Activated gamma-delta T cell (primary cell): ENCODE measurements at places on chromosomes 16 and 17.

DNA sequence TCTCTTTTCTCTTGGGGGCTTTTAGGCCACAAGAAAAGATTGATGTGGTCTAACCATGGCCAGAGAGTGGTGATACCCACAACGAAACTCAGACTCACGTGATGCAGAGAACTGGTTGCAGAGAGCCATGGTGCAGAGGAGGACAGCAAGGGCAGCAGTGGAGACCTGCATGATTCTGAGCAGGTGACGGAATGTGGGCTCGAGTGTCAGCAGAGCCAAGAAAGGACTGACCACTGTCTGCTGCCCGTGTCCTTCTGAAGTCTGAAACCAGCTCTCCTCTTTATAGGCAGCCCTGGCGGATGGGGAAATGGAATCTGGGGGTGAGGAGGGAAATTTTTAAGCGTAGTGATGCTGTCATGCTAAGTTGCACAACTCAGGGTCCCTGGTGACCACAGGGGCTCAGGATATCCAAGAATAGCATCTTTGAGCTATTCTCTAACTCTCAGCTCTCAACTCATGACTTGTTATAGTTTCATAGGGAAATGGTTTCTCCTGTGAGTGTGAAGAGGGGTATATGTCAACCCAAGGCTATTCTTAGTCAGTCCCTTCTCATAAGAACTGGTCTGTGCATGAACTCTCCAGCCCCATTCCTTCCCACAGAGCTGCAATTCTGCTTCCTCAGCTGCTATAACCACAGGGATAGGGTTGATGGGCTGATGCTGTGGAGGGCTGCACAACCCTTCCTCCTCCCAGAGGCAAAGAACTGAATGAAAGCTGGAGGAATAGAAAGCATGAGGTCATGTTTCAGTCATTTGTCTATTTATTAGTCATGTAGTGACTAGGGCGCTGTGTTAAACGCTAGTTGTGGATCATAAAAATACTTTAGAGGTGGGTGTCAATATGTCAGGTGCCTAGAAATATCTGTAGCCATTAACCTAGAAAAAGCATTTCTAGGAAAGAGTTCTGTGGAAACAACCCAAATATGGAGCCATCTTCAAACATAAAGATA is at the start of gene CCL3:
TSS of gene CCL3 (minus strand) at position 256 of the 949 bp plus-strand sequence. CDS start at position 171, 85 bp downstream.
- DNase-seq = no peak

- DNase-seq = no peak
These were observed 39.3 kb upstream of the LONP2 start for GRCh38 chr16:48204825-48205151.

DNA sequence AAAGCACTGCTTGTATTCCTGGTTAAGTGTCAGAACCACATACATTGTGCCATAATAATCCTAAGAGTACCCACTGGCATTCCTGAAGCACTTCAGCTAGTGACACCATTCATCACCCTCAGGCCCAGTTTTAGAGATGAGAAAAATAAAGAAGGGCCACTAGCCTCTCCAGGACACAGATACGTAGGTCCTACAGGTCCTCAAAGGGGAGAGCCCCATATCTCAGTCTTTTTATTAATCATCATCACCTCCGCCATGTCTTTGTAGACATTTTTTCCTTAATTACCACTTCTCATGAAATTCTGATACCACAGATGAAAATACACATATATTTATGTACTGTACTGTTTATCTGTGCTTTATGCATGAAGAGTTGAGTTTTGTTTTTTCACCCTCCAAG is 43.5 kb downstream of the GRB2 start:
- DNase-seq = no peak

DNA sequence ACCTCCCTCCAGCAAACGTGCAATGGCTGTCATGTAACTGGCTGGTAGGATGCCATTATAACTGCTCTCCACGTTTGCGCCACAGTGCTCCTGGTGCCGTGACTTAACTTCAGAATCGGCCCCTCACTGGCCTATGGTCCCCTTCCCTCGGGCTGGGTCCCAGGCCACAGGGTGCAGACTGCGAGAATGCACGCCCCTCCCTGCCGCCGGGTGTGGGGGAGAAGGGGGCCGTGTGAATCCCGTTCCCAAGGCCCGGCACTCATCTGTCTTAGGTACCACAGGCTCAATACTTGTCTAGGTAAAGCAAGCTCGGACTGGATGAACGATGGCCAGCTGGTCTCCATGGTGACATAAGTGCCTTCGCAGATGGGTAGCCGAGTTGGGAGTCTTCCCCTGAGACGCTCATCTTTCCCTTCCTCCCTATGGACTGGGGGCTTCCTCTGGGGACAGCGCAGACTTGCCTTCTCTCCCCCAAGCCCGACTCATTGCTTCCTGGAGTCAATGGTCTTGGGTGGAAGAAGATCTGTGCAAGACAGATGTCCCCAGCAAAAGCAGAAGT is 37.8 kb downstream of the TIMM22 start:
- no peak for DNase-seq

DNA sequence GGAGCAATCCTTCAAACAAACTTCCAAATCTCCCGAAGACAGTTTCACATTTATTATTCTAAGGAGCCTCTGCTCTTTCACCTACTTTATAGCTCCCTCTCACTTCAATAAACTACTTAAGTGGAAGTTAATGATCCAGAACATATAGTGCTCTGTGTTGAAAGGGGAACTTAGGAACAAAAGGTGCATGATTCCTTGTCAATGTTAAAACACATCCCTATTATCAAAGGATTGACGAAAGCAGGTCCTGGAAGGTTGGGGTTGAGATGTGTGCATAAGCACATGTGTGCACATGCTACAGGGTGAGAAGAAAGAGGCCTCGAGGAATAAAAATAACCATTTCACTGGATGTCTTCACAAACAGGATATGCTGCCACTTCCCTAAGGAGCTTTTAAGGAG is 170.3 kb downstream of the SLC39A11 start:
- DNase-seq = no peak
